ENCODE measurements at places on chromosomes 6 and 20.

DNA sequence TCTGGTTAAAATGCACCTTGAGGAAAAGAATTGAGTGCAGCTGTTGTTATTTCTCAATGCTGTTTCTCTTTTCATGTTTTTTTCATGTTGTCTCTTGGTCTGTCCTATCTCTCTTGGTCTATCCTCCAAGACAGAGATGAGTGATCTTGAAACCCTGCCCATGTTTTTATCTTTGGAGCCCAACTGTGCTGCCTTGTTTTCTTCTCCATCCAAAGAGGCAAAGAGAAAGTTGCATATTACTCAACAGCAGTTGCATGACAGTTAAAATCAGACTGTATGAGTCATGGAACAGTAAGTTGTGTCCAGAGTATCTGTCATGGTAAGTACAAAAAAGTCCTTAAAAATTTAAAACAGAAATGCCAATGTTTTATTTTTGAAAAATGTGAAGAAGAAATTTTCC, 26.2 kb downstream of the BCAS1 start:
- DNase-seq = no peak

GRCh38 chr6:52731719-52732118, 31.6 kb downstream of the GSTA2 start:
- no peak for DNase-seq

DNA sequence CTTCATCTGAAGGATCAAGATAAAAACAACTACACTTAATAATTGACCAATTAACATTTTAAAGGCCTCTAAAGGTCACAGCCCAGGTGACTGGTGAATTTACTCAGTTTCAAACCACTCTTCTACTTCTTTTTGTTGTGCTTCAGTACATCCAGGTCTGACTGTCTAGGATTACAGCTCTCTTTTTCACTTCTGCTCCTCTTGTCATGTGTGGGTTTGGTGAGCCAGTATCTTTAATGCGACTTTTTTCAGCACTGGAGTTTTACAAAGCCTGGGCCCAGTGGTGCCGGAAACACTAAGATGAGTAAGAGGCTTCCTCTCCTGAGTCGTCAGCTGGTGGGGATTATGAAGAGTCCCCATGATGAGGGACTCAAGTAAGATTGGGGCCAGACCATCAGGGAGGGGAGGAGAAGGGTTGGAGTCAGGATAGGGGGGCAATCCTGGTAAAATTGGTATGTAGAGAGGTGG, 27.0 kb downstream of the HECA start:
- no peak for DNase-seq

DNA sequence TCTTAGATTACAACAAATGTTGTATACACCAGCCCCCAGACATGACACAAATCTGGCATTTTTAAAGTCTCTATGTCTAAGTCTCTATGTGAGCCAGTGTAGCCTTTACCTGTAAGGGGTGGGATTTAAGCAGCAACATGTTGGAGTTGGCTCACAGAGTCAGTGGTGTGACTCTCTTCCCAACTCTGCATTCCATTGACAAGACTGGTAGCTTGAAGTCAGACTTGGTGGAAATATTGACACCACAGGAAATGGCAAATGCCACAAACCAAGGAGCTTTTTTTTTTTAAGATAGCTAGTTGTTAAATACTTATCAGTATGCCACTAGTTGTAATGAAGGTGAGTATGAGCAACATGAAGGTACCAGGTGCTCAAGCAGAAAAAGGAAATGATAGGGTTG, 103.1 kb upstream of the SMLR1 start:
- DNase-seq = no peak

GRCh38 chr6:22613695-22614094, 44.3 kb downstream of the HDGFL1 start:
- no peak for DNase-seq

- DNase-seq = no peak
Measured at GRCh38 chr6:28282926-28283325, 1.6 kb downstream of the PGBD1 start.

DNA sequence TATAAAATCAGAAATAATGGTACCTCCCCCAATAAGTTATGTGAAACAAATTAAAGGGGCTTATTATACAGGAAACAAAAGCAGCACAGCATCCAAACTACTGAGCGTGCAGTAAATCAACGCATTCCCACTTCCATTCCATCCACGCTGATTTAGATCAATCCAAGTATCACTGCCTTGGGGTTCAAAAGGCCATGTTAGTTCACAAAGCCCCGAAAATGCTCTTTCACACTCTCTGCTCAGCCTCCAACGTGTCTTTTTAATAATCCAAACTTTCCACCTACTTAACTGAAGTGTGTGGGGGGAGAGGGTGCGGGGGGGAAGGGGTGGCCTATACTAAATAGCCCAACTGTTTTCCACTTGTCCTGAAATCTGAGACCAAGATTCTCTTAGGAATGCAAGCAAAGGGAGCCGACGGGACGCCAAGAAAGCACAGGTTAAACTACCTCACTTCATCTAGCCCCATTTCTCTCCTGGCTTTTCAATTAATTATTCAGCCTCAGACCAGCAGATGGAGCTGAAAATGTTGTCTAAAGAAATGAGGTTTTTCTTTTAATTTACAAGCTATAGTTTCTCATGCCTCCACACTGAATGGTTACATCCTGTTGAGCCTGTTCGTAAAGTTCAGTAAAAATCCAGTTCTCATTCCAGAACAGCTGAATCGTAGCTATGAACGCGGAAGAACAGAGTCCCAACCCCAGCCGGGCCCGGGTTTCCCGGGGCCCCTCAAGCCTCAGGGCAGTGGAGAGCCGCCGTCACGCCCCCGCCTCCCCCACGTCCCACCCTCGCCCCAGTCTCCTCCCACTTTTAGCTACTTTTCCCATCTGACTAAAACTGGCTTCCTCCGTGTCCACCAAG, 1.0 kb upstream of the NXT1 start:
- peak; percentile 73 for DNase-seq

DNA sequence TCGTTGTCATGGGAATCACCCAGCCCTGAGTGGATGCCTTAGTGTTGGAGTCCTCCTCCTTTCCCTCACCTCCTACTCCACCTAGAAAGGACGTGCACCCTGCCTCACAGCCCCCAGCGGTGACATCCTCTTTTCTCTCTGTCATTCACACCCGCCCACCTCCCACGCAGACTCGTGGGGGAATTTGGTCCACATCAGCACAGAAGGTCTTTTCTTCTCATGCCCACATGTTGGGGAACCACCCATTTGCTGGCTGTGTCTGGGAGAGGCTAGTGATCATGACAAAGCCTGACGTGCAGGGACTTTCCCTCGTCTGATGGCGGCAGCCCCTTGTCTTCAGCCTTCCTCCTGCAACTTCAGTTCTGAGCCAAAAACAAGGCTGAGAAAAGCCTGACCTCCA, 96.0 kb upstream of the CNKSR3 start:
- DNase-seq = no peak

DNA sequence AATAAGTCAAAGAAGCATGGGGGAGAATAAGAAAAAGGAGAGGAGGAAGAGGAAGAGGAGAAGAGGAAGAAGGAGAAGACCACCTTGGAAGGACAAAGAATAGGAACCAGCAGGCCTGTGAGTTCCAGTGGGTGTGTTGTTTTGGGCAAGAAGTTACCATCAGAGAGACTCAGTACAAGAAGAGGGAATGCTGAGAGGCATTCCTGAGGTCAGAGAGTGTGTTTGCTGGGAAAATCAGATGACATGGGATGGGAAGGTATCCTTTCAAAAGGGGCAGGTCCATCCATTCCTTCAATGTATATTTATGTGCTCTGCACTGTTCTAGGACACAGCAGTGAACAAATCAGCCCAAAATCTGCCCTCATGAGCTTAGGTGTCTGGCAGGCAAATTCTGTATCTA, 40.5 kb upstream of the PRIM2 start:
- no peak for DNase-seq
